GF-D8 (cell line): ENCODE measurements at places on chromosomes 4 and X.

GRCh38 chr4:74379912-74380311 lies 15.0 kb downstream of the EREG start:
- DNase-seq, result no peak

- no peak for DNase-seq
These were observed 51.3 kb upstream of the NFKB1 start for GRCh38 chr4:102449751-102450352.

DNA sequence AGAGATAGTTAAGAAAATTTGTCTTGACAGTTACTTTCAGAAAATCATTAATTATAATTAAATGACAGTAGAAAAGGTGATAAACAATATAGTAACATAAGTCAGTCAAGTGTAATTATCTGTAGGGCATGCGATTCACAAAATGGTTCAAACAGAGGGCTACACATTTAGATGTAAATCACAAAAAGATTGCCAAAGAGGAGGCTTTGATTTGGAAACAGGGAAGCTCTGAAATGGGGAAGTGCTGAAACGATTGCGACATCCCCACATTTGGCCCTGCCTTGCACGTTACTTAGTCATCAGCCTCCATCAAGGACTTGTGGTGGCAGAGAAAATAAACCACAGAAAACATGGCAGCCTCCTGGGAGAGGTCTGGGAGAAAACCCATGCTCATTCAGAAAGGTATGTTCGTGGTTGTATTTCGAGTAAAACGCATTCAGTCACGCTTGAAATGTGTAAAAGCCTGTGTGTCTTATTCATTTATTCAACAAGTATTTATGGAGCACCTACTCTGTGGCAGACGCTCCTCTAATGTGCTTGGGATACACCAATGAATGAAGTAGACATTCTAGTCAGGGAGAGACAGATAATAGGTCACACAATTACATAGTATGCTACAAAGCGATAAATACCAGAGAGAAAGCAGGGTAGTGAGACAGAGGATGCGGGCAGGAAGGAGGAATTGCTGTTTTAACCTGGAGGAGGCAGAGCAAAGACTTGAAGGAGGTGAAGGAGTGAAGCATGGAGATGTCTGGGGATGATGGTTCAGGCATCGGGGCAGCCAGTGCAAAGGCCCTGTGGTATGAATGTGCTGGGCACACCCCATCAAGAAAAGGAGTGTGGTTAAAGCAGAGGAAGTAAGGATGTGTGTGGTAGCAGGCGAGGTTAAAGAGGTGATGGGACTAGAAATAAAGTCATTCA lies 7.8 kb downstream of the RBM47 start:
- peak; percentile 94 for DNase-seq

DNA sequence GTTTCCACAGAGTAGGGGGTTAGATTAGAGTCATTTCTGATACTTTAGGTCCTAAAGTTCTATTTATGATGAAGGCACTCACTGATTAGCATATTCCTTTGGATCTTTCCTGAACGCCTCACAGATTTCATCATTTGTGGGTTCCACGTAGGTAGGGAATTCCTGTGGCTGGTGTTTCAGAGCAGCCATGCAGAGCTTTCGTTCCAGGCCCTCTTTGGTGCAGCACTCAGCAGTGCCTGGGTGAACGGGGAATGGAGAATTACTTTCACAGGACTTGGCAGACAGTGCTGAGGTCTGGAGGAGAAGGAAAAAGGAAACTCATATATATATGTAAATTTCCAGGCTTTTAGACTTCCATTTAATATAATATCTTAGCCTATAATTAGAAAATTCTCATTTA lies 18.5 kb downstream of the GC start:
- no peak for DNase-seq

GRCh38 chr4:110164856-110165255 lies 33.6 kb downstream of the ELOVL6 start:
- DNase-seq, result no peak

DNA sequence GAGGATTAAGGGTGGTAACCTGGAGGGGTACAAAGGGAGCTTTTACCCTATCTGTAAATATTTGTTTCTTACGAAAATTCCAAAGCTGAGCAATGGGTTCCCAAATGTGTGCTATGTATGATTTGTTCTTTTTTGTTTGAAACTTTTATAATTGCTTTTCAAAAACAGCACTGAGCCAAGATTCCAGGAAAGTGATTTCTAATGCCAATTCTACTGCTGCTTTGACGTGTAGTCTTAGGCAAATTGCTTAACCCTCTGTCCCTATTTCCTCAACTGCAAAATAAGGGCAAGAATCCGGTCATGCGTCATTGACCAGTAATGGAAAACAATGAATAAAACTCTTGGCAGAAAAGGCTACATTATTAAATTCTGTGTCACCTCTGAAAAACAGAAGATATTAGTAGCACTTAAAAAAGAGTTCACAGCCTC lies 454.7 kb downstream of the IL15 start:
- DNase-seq, result no peak

DNA sequence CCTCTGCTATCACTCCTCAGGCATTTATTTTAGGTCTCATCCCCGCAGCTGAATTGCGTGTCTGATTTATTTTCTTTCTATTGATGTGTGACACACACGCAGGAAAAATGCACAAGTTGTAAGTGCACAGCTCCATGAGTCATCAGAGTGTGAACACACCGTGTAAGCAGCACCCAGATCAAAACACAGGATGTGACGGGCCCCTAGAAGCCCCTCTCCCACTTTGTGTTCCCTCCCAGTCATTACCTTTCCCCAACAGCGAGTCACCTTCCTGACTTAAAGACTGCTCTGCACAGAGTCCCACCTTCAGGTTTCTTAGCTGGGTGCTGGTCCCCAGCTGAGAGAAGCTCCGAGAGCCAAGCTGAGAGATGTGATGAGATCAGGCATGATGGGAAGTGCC lies 436.7 kb downstream of the MID1IP1 start:
- no peak for DNase-seq

GRCh38 chr4:6495296-6495590 lies 22.8 kb upstream of the PPP2R2C start:
- DNase-seq, result no peak

DNA sequence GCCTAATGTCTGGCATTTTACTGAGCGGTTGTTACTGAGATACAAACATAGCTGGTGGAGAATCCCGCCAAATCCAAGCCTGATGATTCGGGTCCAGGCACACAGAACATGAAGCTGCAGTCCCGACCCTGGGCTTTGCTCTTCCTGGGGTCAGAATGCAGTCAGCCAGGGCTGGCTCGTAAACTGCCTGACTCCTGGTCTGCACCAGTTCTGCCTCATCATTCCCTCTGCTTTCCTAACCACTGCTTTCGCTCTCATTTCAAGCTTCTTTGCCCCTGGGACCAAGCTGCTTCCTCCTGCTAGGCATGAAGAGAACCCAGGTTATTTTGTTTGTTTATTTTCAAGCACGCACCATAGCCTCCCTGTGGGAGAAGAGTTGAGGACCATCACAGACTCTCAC lies 39.3 kb downstream of the GATB start:
- DNase-seq, result no peak

DNA sequence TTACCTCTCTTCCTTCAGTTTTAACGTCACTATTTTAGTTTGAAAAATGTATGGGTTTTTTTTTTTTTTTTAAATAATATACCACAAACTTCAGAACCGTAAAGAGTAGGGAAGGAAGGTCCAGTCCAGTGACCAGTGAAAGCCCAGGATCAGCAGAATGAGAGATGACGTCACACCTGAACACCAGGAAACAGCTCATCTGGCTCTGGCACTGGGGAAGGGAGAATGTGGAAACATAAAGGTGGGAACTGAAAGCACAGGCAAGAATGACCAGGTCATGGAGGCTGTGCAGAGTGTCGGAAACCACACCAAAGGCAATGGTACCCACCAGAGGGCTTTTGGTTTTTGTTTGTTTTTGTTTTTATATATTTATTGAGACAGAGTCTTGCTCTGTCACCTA lies 141.2 kb downstream of the DHX15 start:
- no peak for DNase-seq

- no peak for DNase-seq
These were observed at the start of gene PROM1 for GRCh38 chr4:16083241-16084191. Gene PROM1 (minus strand): TSS chr4:16084023. CDS start chr4:16075906, 8,117 bp downstream.

DNA sequence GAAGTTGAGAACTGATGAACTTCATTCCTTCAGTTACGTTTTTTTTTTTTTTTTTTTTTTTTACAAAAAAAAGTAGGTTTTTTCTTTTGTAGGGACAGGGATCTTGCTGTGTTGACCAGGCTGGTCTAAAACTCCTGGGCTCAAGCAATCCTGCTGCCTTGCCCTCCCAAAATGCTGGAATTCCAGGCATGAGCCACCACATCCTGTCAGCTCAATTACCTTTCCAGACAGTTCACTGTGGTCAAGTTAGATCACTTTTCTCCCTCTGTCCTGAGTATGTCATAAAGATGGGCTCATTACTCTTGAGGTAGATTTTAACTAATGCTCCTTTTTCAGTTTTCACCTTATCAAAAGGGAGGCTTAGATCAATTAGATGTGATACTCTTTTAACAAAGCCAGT lies 10.8 kb upstream of the NR3C2 start:
- no peak for DNase-seq

GRCh38 chr4:91116861-91117260 lies 989.7 kb downstream of the CCSER1 start:
- no peak for DNase-seq

DNA sequence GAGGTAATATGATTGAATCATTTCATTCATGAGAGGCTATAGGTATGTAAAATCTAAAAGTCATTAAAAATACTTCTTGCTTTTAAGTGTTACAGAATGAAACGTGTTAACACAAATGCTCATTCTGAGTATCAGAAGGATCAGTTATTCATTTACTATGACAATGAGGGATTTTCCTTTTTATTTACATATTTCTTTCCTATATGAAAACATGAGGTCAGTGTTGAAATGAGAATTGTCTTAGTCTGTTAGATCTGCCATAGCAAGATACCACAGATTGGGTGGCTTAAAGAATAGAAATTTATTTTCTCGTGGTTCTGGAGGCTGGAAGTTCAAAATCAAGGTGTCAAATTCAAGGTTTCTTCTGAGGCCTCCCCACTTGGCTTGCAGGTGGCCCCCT lies 181.2 kb downstream of the ARHGAP10 start:
- no peak for DNase-seq

GRCh38 chr4:129148892-129149291 lies 52.9 kb downstream of the C4orf33 start:
- DNase-seq, result no peak

DNA sequence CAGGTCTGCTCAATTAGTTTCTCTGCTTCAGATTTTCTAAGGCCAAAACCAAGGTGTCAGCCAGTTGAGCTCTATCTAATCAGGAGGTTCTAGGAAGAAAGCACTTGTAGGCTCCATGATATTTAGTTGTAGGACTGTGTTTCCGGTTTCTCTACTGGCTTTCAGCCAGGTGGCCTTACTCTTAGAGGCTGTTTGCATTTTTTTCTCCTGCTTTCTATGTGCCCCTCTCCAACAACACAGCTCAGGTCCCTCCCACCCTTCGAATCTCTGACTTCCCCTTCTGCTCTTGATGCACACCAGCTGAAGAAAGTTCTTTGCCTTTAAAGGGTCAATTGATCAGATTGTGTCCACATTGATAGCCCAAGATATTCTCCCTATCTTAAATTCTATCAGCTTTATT lies 245.2 kb downstream of the RAB28 start:
- DNase-seq, result no peak

DNA sequence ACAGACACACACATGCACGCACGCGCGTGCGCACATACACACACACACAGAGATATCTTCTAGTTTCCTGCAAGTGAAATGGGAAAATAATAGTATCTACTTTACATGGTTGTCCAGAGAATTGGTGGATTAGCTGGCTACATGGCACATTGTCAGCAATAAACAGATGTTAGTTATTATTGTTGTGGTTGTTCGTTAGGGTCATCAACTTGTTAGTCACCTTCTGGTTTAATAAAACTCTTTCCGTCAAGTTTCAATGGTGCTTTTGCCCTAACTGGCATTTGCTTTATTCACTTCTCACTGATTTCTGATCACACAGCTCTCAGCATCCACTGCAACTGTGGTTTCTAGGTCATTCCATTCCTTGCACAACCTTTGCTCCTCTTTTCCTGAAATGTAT lies 25.4 kb upstream of the RASL11B start:
- DNase-seq, result no peak

- no peak for DNase-seq
These were observed 520.4 kb downstream of the BCOR start for GRCh38 chrX:39577206-39577984.

DNA sequence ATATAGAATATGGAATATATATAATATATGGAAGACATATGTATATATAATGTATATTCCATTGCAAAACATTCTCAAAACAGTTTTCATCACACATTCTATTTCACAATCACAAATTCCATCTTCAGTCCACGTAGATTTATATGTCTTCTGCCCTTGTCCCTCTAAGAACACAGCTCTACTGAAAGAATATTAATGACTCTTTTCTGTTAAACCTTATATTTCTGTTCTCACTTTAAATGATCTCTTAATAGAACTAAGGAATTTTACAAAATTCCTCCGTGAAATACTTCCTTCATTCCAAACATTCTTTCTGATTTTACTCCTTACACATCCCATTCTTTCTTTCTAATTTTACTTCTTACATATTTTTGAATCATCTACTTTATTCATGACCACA lies 1043.1 kb upstream of the PABPC4L start:
- DNase-seq, result no peak

GRCh38 chr4:140497405-140497746 lies 717 bp downstream of the MGAT4D start:
- DNase-seq, result no peak

DNA sequence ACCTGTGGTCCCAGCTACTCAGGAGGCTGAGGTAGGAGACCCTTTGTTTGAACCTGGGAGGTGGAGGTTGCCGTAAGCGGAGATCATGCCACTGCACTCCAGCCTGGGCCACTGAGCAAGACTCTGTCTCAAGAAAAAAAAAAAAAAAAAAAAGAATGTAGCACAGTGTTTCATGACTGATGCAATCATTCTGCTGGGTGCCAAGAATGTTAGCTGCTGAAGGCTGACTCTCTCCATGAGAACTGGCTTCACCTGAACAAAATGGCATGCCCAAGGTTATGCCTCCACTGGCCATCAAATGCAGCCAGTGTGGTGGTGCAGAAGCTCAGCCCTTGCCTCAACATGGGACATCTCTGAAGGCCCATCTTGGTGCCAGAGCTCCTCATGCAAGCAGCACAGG lies 412.1 kb downstream of the ADAM29 start:
- no peak for DNase-seq
